ENCODE measurements at places on chromosomes 6 and 20. TPM values are rescaled to one million over a fixed set of nuclear protein-coding genes. Genes with fewer than 3 reads are reported as not detected.

GRCh38 chr6:91407706-91408105 lies 820.8 kb upstream of the MAP3K7 start:
- no peak overlapping the region for H3K4me3 ChIP-seq
- H3K27me3 ChIP-seq = no peaks in the 10 kb centered on the region
- H3K36me3 ChIP-seq = no peaks in the 10 kb centered on the region
- no peak for DNase-seq
- no peak overlapping the region for H3K27ac ChIP-seq

GRCh38 chr20:48606841-48607543 lies 220.8 kb downstream of the PREX1 start:
- H3K36me3 ChIP-seq = no peaks in the 10 kb centered on the region
- H3K27ac ChIP-seq = no peak overlapping the region
- H3K4me3 ChIP-seq = no peak overlapping the region
- H3K27me3 ChIP-seq = no peaks in the 10 kb centered on the region
- no peaks in the 10 kb centered on the region for H3K4me1 ChIP-seq

- H3K4me3 ChIP-seq = no peak overlapping the region
- H3K36me3 ChIP-seq = no peaks in the 10 kb centered on the region
- no peak for DNase-seq
Observed at GRCh38 chr20:41369673-41370072, 3.1 kb upstream of the EMILIN3 start.

DNA sequence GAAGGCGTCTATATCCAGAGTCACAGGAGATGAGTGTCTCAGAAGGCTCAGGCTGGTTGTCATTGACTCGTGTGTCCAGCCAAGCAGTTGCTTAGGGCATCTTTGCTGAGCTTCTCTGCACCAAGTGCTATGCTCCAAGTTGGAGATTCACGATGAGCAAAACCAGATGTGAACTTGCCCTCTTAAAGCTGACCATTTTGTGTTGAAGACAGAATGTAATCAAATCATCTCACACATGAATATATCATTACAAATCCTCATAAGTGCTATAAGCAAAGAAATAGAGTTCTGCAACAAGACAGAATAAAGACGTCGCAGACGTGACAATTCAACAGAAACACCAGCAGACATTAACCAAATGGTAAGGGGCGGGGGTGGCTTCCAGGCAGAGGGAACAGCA lies 103.9 kb downstream of the ALDH8A1 start:
- H3K27ac ChIP-seq = no peak overlapping the region
- H3K4me1 ChIP-seq = no peaks in the 10 kb centered on the region
- H3K4me3 ChIP-seq = no peak overlapping the region
- no peak for DNase-seq

GRCh38 chr20:20970841-20971240 lies 135.3 kb downstream of the LINC00237 start:
- DNase-seq = no peak
- H3K4me1 ChIP-seq = no peaks in the 10 kb centered on the region
- no peak overlapping the region for H3K27ac ChIP-seq
- no peaks in the 10 kb centered on the region for H3K27me3 ChIP-seq
- H3K36me3 ChIP-seq = no peaks in the 10 kb centered on the region

- H3K27ac ChIP-seq = no peak overlapping the region
- H3K36me3 ChIP-seq = no peaks in the 10 kb centered on the region
- no peak for DNase-seq
- H3K4me1 ChIP-seq = peaks cover 5% of the 10 kb centered on the region
- no peak overlapping the region for H3K4me3 ChIP-seq
- H3K27me3 ChIP-seq = no peaks in the 10 kb centered on the region
Observed at GRCh38 chr6:128139519-128139918, 238.7 kb upstream of the THEMIS start.

GRCh38 chr6:163888030-163888819 lies 473.7 kb downstream of the QKI start:
- no peaks in the 10 kb centered on the region for H3K4me1 ChIP-seq
- no peaks in the 10 kb centered on the region for H3K36me3 ChIP-seq
- no peaks in the 10 kb centered on the region for H3K27me3 ChIP-seq
- H3K27ac ChIP-seq = no peak overlapping the region
- DNase-seq = no peak
- H3K4me3 ChIP-seq = no peak overlapping the region

DNA sequence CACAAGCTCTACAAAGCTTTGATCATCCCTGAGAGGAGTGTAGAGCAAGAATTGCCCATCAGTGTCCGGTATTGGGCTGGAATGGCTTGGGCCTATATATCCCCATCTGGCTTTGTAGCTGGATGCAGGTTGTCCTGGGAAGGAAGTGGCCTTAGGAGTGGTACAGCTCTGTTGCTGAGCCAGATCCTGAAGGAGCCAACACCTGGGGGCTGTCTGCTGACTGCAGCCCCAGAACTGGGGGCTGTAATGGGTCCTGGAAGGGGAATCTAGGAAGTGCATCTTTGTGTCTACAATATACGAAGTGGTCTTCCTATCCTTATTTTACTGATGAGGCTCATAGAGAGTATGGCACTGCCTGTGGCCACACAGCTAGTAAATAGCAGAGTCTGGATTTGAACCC lies 145.9 kb downstream of the CDC5L start:
- H3K36me3 ChIP-seq = no peaks in the 10 kb centered on the region
- no peak overlapping the region for H3K4me3 ChIP-seq
- H3K27ac ChIP-seq = no peak overlapping the region
- peak; percentile 28 for DNase-seq

DNA sequence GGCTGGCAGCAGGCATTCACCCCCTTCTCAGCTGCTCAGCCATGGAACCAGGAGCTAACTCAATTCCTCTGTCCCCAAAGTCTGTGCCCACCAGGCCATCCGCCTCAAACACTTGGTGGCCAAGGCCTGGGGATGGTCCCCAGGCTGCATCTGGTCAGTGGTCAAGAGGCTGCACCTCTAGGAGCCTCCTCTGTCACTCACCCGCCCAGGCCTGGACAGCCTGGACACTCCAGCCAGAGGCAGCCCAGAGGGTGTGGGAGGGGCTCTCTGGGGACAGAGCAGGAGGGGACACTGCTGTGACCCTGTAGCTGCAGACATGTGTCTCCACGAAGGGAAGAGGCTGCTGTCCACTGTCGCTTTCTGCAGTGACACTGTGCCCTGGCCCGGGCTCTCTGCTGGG lies 416.6 kb upstream of the SULF2 start:
- H3K27me3 ChIP-seq = no peaks in the 10 kb centered on the region
- H3K4me1 ChIP-seq = no peaks in the 10 kb centered on the region
- H3K27ac ChIP-seq = no peak overlapping the region
- DNase-seq = no peak
- no peaks in the 10 kb centered on the region for H3K36me3 ChIP-seq

- no peaks in the 10 kb centered on the region for H3K27me3 ChIP-seq
- no peak for DNase-seq
- H3K4me1 ChIP-seq = no peaks in the 10 kb centered on the region
- no peak overlapping the region for H3K27ac ChIP-seq
- H3K36me3 ChIP-seq = peaks cover 3% of the 10 kb centered on the region
Observed at GRCh38 chr6:83055366-83055964, 10.2 kb downstream of the UBE3D start.

GRCh38 chr6:1949538-1949937 lies 295.9 kb downstream of the GMDS start:
- no peak for DNase-seq
- no peak overlapping the region for H3K27ac ChIP-seq
- H3K4me3 ChIP-seq = no peak overlapping the region
- H3K27me3 ChIP-seq = no peaks in the 10 kb centered on the region

The TOMM6 gene
- 172 TPM for total RNA-seq
